ENCODE measurements at places on chromosomes 16 and 17.

GRCh38 chr17:77803726-77804125 is 154.8 kb upstream of the TNRC6C start:
- DNase-seq: no peak

- DNase-seq: no peak
Observed at GRCh38 chr17:64767269-64767997, 105.3 kb upstream of the SMURF2 start.

- no peak for DNase-seq
Observed at GRCh38 chr16:75758215-75758614, 31.9 kb upstream of the CPHXL start.

DNA sequence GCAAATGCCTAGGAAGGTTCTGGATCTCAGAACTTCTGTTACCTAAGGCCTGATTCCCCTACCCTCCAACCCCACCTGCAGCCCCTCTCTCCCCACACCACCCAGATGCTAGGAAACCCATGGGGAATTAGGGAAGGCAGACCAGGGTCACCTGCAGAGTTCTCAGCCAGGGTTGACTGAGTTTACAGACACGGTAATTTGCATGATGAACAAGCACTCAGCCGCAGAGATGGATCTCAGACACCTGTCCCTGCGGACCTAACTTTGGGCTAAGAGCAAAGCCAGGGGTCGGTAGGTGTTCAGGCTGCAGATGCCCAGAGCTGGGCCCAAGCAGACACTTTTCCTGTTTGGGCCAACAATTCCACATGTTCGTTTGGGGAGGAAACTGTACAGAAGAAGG is 2.9 kb downstream of the ABI3 start:
- no peak for DNase-seq

DNA sequence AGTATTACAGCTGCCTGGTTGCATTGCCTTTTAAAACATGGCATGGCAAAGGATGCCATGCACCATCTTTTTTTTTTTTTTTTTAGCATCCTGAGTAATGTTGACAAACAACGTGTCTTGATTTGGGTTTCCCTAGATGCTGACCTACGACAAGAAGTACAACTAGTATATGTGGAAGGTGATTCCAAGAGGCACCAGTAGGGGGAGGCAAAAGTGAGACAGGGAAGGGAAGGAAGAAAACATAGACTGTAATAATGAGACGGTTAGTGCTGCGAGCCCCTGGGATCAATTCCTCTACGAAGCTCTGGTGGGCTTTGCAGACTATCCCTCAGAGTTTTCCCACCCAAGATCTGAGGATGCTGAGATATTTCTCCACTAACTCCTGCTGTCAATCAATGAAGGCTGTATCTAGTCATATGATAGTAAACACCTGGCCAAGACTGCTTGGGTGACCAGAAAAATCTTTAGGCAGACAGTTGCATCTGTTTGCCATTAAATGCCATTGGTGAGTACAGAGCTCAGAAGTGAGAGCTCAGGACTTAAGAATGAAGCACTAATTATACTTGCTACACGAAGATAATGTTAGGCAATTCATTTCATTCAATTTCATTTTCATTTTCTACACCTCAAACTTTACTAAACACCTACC is 458.6 kb upstream of the GOT2 start:
- no peak for DNase-seq

DNA sequence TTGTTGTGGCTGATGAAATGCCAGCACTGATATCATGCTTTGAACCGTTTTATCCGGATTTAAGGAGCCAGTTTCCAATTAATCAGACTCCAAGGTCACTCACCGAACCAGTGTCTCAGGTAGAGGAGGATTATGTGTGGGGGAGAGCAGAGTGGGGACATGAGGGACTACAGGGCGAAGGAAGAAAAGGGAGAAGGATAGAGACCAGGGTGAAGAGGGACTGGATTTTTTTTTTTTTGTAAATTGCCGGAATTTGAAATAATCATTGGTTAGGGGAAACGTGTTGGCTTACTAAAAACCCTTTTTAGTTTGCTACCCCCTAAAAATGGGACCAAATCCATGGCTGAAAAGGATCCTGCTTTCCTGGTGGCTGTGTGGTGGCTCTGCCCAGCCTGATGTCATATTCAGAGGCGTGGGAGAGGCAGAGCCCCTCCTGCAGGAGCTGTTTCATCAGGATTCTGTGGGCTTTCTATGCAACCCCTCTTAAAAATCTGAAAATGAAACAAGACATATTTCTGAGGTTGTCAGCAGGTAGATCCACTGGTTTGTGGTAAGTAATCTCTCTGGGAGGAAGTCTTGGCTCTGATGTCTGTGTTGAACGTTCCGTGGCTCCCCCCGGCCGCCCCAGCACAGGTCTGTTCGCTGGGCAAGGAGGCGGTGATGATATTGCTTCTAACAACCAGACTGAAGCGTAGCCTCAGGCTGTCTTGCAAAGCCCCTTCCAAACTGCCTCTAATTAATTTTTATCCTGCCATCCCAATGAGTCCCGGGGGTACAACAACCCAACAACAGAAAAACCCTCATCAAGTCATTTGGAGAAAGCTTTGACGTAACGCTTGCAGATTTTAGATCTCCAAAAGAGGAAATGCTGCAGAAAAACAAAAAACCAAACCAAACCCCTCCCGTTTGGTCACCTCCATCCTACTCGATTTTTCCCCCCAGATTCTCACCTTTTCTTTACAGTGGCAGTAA is 143.0 kb upstream of the ZFHX3 start:
- DNase-seq: no peak

DNA sequence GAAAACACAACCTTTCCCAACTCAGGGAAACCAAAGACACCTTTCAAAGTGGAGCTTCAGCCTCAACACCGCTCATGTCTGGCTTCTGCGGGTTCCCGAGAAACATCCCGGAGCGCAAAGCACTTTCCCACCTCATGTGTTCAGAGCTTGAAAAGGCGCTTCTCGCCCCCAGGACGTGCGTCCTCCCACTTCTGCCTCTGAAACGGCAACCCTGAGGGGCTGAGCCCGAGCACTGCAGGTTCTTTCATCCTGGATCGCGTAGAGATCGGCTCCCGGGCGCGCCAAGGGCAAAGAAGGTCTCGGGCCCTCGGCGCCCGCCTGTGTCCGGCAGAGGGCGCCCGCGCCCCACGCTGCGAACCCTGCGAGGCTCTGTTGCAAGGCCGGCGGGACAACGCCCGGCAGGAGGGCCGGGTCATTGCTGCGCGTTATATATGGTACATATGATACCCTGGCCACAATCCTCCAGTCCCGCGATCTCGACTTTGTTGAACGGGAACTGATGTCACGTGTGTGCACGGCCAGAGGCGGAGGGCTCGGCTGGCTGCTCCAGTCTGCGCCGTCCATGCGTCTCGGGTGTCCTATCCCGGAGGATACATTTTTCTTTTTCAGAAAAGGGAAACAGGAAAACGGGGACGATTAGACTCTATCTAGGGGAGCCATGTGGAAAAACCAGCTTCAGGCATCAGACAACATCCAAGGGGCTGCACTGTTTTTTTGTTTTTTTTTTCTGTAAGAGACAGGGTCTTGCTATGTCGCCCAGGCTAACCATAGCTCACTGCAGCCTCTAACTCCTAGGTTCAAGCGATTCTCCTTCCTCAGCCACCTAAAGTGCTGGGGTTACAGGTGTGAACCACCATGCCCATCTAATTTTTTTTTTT is 19.1 kb downstream of the COQ7 start:
- DNase-seq: peak; percentile 93

GRCh38 chr17:80653856-80654255 is 109.2 kb downstream of the RPTOR start:
- peak; percentile 71 for DNase-seq

DNA sequence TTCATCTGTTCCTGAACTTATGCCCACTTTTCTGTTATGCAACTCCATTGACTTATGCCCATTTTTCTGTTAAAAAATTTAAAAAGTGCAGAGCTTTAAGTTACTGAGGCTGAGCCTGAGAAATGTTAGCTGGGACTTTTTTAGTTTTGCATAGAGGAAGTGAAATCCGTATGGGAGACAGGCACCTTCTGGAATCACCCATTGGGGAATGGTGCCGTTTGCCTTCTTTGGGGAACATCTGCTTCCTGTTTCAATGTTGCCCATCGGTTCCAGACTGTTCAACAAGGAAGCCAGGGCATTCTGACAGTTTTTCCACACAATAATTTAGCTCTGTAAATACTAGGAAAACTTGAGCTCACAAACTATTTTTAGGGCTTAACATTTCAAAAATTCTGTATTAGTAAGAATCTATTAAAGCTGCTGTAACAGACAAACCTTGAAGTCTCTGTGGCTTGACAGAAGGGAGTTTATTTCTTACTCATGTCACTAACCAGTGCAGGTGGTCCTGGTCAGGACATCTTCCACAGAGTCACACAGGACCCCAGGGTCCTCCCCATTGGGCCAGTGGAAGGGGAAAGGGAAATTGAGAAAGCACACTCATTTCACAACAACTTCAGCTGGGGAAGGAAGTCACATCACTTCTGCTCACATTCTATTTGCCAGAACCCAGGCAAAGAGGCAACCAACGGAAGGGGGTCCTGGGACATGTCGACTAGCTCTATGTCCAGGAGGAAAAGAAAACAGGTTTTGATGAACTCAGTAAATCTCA is 17.2 kb downstream of the PRKCB start:
- no peak for DNase-seq

GRCh38 chr17:14904386-14904785 is 360.7 kb downstream of the PMP22 start:
- DNase-seq: no peak

DNA sequence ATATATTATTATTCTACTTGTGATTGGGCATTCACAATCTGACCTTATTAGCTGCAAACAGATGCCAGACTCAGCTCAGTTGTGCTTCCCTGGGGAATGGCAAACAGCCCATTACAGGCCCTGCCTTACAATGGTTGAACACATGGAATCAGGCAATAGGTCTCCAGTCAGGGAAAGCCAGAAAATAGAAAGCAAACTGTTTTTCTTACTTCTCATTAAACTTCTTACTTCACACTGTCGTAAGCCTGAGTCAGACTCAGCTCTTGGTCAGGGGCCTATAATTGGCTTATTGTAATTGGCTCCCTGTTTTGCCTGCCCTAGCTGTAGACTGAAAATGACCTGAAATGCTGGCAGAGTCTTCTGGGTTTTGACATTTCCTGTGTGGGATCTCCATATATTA is 77.0 kb upstream of the CA10 start:
- no peak for DNase-seq

- DNase-seq: peak; percentile 64
Observed at GRCh38 chr17:49035470-49036269, 38.5 kb downstream of the IGF2BP1 start.

DNA sequence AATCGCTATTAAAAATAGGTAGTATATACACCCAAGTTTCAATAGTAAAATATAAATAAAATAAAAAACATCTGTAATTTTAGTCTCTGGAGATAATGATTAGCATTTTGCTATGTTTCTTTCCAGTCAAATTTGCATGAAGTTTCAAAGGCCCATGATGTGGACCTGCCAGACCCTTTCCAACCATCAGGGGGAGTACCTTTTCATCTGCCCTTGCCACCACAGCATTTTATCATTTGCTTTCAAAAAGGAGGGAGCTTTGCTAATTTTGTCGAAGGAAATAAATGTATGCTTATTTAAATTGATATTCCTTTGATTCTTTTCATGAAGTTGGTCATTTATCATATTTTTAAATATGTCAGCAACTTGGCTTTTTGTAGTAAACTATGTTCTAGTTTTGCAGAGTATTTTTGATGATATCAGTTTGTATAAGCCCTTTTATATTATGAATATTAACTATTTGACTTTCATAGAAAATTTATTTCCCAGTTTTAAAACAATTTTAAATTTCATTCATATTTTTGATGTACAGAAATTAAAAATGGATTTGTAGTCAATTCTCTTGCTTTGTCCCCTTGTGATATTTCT is 115.2 kb upstream of the NETO2 start:
- peak; percentile 5 for DNase-seq

DNA sequence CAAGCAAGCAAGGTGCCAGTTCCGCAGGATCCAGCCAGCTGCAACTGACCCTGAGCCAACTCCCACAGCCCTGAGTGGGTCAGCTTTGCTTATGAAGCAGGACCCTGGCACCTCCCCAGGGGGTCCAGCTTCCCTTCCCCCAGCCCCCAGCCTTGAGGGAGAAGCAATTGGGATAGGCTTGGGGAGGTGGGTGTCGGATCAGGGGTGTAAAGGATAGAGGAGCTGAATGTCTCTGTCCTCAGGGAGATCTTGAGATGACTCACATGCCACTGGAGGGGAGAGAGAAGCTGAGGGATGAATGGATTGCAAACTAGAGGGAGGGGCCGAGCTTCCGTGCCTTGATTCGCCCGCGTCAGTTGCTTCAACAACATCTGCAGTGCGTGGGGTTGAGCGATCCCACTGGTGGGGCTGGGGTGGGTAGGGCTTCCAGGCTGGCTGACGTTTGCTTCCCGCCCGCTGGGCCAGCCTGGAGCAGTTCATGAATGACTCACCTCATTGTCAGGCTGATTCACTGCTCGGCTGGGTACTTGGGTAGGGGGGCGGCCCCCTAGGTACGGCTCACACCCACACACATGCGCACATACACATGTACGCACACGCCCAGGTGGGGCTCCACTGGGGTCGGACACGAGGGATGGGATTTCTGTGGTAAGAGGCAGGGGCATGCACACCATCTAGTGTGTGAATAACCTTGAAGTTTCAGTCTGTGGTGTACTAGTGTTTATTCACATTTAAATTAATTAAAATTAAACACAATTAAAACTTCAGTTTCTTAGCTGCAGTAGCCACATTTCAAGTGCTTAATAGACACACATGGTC is 3.6 kb upstream of the HROB start:
- DNase-seq: peak; percentile 93
